Lung (tissue), 17 donors: ENCODE measurements at places on chromosomes 2 and 18. TPM values are rescaled to one million over a fixed set of nuclear protein-coding genes. Genes with fewer than 3 reads are reported as not detected.

DNA sequence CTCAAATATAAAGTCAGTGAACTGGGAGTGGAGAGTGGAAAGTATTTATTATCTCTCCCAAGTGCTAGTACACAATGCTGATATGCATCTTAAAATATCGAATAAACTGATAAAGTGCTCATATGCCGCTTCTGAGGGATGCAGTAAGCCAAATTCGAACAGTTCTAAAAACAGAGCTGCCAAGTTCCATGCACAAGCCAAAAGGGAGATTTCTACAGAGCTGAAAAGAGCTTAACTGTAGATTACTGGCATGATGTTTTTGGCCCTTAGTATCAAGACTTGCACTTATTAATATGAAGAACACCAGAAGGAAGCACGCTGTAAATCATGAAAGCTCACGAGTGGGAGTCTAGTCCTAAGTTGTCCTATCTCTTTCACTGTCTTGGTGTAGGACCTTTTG lies 7.9 kb downstream of the TMEFF2 start:
- DNase-seq: no peak

- no peak for DNase-seq
Observed at GRCh38 chr2:126668254-126668653, 12.3 kb downstream of the GYPC start.

- no peak for DNase-seq
Observed at GRCh38 chr18:79582978-79583377, 96.6 kb upstream of the CTDP1 start.

DNA sequence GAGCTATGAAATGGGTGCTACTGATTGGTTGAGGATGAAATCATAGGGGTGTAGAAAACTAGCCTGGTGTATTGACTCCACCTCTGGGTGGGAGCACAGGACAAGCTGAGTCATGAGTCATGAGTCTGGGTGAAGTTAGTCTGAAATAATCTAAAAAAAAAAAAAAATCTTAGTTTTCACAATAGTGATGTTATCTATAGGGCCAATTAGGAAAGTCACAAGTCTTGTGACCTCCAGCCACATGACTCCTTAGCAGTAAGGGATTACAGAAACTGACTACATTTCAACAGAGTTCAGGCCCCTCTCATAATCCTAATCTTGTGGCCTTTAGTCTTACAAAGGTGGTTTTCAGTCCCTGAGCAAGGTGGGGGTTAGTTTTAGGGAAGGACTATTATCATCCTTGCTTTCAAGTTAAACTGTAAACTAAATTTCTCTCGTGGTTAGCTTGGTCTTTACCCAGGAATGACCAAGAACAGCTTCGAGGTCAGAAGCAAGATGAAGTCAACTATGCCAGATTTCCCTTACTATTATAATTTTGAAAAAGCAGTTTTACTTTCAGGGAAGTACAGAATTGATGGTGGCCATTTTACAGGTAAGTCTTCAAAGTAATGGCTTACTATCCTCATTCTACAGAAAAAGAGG lies 338.0 kb upstream of the GYPC start:
- no peak for DNase-seq

- no peak for DNase-seq
Observed at GRCh38 chr2:129894616-129895015, 84.8 kb upstream of the RAB6C start.

DNA sequence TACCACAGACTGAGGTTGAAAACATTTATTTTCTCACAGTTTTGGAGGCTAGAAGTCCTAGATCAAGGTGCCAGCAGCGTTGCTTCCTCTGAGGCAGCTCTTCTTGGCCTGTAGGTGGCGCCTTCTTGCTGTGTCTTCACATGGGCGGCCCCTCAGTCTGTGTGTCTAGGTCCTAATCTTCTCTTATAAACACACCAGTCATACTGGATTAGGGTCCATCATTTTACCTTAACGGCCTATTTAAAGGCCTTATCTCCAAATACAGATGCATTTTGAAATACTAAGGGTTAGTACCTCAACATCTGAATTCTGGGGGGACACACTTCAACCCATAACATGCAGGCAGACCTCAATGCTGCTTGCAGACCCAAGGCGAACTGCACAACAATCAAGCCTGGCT lies 4.4 kb upstream of the RMC1 start:
- DNase-seq: peak; percentile 65

- peak; percentile 15 for DNase-seq
Observed at GRCh38 chr2:80255918-80256781, 48.4 kb downstream of the LRRTM1 start.

DNA sequence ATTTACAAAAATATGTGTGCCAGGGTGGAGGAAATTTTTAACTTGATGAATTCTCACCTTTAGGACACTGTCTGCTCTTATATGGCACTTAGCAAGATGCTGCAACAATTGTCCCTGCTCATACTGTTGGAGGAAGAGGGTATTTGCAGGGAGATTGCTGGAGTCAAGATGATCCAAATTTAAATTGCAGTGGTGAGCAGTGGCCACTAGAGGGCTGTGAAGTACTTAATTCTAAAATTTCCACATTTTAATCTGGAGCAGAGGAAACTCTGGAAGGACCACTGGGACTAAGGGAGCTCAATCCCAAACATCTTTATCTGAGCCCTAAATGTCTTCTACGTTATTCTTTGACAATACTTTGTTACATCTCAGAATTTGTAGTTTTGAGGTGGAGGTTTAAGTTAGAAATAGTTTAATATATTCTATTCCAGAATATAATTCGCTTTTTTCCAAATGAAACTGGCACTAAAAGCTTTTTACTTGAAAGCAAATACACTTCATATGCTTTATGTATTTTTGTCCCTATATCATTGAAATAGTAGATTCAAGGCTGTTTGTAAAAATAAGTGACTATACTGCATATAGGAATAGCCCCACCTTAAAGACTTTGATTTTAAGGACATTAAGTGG lies 33.0 kb upstream of the PTH2R start:
- peak; percentile 73 for DNase-seq

- DNase-seq: peak; percentile 34
Observed at GRCh38 chr2:152200565-152201465, 25.3 kb upstream of the STAM2 start.

DNA sequence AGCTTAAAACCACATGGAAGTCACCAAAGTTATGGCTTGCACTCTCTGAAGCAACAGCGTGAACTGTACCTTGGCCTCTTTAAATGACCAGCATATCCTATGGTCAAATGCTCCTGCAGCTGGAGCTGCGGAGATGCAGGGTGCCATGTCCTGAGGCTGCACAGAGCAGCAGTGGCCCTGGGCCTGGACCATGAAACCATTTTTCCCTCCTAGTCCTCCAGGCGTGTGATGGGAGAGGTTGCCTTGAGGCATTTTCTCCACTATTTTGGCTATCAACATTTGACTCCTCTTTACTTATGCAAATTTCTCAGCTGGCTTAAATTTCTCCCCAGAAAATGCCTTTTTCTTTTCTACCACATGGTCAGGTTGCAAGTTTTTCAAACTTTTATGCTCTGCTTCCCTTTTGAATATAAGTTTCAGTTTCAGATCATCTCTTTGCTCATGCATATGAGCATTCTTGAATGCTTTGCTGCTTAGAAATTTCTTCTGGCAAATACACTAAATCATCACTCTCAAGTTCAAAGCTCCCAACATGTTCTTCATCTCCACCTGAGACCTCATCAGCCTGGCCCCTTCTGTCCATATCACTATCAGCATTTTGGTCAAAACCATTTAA lies 82.9 kb upstream of the TMEFF2 start:
- no peak for DNase-seq

GRCh38 chr2:66665124-66665984 lies 230.4 kb downstream of the MEIS1 start:
- no peak for DNase-seq

GRCh38 chr2:231318436-231318835 lies 77.1 kb upstream of the B3GNT7 start:
- no peak for DNase-seq

- no peak for DNase-seq
Observed at GRCh38 chr2:168320267-168320666, 72.9 kb upstream of the STK39 start.

DNA sequence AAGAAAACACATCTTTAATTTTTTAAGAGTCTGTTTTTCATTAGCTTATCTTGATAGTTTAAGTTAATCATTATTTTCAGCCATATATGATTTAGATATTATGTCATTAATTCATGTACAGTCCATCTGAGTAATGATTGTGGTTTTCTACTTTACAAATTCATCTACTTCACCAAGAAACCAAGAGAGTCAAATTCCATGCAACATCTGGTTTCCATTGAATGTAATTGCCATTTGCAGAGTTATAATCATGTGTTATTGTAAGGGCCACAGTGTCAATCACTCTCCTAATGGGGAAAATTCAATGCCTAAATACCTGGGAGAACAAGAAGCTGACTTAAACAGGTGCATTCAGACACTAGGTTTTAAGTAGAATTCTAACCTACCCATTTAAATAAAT lies 217.2 kb upstream of the OSR1 start:
- no peak for DNase-seq

DNA sequence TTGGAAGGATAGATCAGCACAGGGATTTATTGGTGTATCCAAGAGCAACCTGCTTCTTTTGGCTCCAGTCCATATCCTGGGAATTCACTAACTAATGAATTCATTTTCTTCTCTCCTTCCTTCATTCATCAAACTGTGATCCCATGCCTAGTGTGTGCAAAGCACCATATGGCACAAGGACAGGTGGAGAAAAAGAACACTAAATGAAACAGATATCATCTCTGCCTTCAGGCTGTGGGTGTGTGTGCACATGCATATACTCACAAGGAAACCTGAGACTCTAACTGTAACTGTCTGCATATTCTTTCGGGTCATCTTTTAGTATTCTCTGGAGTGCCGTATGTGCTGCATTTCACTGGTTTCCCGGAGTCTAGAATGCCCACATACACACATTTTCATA lies 20.2 kb downstream of the TNP1 start:
- DNase-seq: no peak

DNA sequence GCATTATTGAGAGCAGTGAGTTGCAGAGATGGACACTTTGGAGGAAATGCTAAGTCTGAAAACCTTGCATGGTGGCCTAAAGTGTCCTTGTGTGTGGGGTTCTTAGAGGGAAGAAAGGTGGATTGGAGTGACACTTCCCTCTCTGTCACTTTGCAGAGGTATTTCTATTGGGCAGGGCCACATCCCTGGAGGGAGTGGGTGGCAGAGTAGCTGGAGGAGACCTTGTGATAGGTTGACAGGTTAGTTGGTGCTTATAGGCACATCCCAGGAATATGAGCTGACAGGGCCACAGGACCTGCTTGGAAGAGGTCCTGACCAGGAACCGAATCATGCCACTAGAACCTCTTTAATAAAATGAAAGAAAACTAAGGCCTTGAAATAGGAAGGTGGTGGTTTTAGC lies 972 bp upstream of the IGFBP5 start:
- no peak for DNase-seq

Gene FAM237A
- total RNA-seq: not detected
